COR-L47 (cell line): ENCODE measurements at places on chromosomes 13 and 19.

DNA sequence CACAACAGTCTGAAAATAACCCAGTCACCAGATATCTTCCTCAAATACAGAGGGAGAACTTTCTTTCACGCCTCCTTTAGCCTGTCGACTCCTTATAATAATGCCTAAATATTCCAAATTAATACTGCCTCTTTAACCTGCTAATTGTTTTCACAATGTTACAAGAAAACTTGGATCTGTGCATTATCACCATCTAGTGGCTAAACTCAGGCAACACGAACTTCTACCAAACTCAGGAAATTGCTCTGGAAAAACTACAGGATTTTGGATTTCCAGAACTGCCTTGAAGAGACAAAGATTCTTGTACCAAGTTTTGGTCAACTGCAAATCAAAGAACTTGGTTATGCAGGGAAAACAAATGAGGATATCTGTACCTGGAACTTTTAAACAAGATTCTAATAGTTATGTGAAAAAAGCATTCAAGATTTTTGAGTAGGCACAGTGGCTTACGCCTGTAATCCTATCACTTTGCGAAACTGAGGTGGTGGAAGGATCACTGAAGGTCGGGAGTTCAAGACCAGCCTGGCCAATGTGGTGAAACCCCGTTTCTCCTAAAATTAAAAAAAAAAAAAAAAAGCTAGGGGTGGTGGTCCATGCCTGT lies 10.8 kb downstream of the CLN5 start:
- DNase-seq = no peak

GRCh38 chr13:41144576-41144975 lies 12.0 kb upstream of the KBTBD6 start:
- no peak for DNase-seq

DNA sequence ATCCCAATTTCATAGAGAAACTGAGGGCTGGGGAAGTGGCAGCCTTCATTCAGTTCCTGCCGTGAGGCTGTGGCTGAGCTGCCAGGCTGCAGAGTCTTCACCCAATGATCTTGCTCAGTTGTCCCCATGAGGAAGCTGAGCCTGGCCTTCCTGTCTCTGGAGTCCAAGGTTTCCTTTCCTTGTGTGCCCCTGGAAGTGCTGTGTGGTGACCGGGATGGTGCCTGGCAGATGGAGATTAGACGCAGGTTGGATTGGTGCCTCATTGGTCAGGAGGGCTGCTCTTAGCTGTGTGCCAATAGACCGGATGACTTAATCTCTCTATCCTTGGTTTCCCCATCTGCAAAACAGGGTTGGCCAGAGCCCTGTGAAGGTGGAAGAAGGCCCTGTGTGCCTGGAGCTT lies 24.6 kb downstream of the DNM2 start:
- no peak for DNase-seq

- DNase-seq = no peak
Measured at GRCh38 chr13:34420702-34421346, 521.2 kb upstream of the NBEA start.

- no peak for DNase-seq
Measured at GRCh38 chr19:41646589-41647204, 19.8 kb upstream of the CEACAM4 start.

GRCh38 chr19:23241419-23241818 lies 8.8 kb downstream of the ZNF724 start:
- no peak for DNase-seq

GRCh38 chr13:85693889-85694511 lies 105.2 kb downstream of the SLITRK6 start:
- no peak for DNase-seq

DNA sequence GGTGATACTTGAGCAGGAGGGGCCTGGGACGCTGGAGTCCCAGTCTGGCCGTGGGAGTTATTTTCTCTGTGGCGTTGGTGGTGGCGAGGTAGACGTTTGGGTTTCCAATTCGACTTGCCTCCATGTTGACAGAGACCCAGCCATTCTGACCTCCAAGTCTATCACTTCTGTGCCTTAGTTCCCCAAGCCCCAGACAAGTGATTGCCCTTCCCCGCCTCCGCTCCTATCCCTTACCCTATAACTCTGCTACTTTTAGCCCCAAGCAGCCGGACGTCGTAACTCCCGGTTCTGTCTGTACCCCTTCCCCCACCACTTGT lies 549 bp downstream of the TIMM50 start:
- no peak for DNase-seq

DNA sequence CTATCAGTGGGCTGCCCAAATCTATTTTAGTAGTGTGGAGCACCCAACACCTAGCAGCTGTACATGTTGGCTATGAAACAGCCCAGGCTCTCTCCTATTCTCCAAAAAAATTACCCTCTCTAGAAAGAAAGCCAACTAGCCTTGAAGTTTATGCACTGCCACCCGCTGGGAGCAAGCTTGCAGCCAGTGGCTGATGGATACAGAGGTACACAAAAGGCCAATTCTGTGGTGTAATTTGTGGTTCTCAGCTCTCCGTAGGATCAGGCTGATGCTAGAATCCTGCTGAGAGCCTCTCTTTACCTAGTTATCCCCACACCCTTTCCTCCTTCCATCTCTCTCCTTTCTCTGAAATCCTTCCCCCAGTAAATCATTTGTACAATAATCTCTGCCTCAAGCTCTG lies 1120.7 kb downstream of the DIAPH3 start:
- no peak for DNase-seq

DNA sequence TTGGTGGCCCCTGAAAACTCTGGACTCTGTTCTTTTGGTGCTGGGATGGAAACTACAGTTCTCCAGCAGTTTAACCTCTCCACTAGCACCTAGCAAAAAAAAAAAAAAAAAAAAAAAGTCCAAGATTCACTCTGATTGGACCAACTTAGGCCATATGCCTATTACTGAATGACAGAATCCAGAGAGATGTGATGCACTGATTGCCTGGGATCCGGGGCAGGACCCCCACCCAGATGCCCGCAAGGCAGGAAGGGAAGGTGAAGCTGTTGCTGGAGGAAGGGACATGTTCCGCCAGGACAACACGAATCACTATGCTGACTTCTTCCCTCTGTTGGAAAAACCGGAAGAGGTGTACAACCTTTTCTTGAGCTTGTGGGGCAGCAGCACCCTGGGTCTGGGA lies 152.5 kb upstream of the ZNF536 start:
- no peak for DNase-seq

DNA sequence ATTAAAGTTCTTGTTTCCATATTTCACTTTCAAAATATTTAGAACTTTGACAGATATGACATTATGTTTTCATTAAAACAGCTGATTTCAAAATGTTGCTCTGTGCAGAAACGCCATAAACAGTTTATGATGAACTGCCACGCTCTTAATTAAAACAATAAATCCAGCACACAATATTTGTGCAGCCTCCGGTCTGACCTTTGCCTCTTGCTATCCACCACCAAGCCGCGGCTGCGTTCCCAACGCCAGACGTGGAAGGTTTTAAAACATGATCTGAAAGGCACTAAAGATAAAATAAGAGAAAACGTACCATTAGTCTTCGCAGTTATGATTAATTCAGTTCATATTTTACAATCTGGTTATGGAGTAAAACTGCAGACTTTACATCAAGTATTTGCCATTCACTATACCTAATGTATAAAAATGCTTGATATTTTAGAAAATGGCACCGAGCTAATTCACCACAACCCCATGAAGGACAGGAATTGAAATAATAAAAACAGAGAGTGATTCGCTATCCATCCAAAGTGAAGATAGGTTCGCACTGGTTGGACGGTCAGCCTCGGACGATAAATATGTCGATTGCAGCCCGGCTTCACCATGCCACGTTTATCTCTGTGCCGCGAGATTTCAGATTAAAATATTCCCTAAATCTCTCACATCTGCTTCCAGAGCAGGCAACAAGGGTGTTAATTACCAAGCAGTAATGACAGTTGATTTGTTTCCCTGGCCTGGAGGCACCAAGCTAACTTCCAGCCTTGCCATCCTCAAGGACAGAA lies 103.3 kb upstream of the ZNF507 start:
- no peak for DNase-seq

- no peak for DNase-seq
Measured at GRCh38 chr13:111854403-111854802, 212.5 kb upstream of the SOX1 start.

GRCh38 chr19:41064974-41065569 lies 23.2 kb upstream of the CYP2A13 start:
- DNase-seq = no peak
